GOT3 (cell line): ENCODE measurements at places on chromosomes 5 and 9.

GRCh38 chr9:128218518-128219389 is 15.6 kb downstream of the DNM1 start:
- DNase-seq, result no peak

DNA sequence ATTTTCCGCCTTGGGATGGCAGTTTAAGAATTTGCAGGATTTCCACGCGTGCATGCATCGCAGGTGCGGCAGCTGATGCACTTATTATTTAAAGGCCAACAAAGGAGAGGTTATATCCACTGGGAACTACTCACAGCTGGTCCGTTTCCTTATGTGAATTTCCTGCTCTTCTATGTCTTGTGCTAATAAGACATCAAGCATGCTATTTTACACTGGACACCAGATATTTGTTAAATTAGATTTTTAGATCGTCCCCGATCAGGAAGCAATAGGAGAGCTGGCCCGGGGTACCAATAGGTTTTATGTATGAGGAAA is 476 bp upstream of the DTWD2 start:
- no peak for DNase-seq

GRCh38 chr5:6730407-6730806 is 17.2 kb downstream of the TENT4A start:
- DNase-seq, result no peak

- DNase-seq, result no peak
Measured at GRCh38 chr5:93580063-93580926, 724 bp downstream of the NR2F1-AS1 start.

GRCh38 chr5:79716839-79717238 is 27.2 kb downstream of the CMYA5 start:
- DNase-seq, result no peak

DNA sequence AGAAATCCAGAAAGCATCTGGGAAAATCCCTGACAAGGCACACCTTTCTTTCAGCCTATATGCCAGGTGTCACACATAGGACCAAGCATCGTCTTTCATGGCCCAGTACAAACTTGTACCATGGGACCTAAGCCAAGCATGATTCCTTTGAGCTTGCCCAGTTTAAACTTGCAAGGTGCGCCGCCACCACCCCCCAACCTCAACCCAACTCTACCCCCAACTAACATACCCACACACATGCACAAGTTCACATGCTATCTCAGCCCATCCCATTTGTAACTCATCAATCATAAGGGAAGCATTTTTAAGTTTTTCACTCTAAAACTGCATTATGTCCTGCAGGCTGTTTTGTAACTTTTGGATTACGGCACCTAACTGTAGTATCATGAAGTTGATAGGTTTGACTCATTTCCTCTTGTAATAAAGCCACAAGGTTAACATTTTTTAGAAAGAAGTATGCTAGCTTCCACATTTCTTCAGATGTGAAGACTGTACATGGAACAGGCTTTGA is 145.9 kb upstream of the FST start:
- DNase-seq, result no peak

- no peak for DNase-seq
Measured at GRCh38 chr9:18073002-18073401, 401.0 kb upstream of the ADAMTSL1 start.

GRCh38 chr9:104983491-104983890 is 55.5 kb upstream of the ABCA1 start:
- DNase-seq, result no peak

DNA sequence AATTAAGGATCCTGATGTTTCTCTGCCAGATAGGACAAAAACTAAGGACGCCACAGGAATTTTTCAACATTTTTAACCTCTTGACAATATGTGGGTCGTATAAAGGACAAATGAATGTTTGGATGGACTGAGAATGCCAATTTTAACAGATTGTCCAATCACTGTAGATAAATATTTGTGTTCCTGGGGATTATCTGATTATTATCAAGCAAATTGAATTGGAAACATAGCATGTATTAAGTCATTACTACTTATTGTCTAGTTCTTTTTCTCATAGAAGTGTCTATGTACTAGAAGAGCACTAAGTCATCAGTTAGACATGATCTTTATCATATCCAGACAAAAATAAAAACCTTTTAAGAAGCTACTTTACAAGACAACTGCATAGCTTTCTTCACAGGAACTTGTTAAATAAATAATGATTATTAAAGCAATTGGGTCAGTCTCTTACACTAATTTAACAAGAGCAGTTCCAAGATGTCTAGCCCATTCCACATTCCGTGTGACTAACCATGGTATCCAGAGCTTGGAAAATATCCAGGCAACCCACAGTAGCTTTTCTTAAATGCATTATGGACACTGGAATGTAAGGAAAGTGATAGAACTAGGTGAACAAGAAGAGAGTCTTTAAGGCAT is 127.5 kb upstream of the CDKN2B start:
- DNase-seq, result no peak

GRCh38 chr9:90783552-90783951 is 18.1 kb upstream of the SYK start:
- DNase-seq, result no peak

GRCh38 chr5:129135633-129136032 is 41.1 kb downstream of the ISOC1 start:
- DNase-seq, result no peak

- DNase-seq, result no peak
Measured at GRCh38 chr5:109823597-109823996, 133.9 kb downstream of the MAN2A1 start.

GRCh38 chr5:93512799-93513198 is 68.2 kb downstream of the NR2F1-AS1 start:
- DNase-seq, result no peak

- DNase-seq, result no peak
Measured at GRCh38 chr5:1507961-1508658, 15.7 kb downstream of the LPCAT1 start.

DNA sequence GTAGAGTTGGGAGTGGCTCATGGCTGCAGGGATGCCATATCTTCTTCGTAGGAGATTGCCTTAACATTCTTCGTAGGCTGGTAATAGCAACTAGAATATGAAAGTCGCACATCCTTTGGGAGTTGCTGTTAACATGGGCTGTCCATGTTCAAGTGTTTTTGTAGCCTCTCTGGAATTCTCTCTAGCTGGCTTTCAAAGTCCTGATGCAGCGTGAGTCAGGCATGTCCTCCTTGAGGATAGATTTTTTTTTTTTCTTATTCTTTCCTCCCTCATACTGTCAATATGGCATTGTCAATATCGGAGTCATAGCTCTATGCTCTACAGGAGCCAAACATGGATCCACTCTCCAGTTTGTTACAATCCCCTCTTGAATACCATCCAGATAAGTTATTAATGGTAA is 494.8 kb upstream of the WWC1 start:
- no peak for DNase-seq

- no peak for DNase-seq
Measured at GRCh38 chr9:37509536-37509935, 23.8 kb downstream of the POLR1E start.

- DNase-seq, result no peak
Measured at GRCh38 chr5:55481293-55481855, 53.4 kb downstream of the PLPP1 start.

- DNase-seq, result no peak
Measured at GRCh38 chr5:29796013-29796412, 1397.5 kb upstream of the CDH6 start.

DNA sequence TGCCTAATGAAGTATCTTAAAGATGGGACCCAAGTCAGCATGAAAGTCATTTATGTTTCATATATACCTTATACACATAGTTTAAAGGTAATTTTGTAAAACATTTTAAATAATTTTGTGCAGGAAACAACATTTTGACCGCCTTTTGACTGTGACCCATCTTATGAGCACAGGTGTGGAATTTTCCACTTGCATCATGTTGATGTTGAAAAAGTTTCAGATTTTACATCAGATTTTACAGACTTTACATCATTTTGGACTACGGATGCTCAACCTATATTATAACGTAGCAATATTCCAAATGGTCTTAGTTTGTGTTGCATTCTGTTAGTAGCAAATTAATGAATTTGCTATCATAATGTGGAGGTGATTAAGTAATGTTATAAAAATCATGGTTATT is 21.7 kb upstream of the FAM120AOS start:
- DNase-seq, result no peak

DNA sequence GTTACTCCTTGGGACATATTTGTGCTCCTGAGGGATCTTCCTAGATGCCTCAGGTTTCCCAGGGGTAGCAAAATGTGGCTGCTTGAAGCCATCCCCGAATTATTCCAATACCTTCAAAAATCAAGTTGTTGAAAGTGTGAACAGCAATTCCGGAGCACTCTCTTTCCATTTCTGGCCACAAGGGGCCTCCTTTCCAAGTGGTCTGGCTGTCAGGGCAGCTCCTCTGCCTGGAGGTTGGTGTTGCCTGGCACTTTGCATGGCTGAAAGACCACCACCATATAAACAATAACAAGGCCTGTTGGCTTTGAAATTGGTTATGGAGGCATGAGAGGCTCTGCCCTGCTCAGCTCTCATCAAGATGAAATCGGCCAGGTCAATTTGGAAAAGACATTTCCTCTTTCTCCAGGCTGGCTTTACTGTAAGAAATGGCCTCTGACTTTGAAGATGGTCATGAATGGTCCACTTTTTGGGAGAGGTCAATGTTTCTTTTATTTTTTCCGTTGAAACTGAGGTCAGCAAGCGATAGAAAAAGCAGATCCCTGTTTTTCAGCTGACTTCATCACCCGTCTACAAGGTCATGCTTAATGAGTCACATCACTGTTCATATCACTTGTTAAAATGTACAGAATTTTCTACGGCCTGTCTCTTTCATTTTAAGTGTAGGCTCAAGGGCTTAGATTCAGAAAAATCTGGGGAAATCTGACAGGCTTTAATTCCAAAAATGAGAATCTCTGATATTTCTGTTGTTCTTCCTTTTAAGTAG is 481.1 kb upstream of the ZNF608 start:
- DNase-seq, result no peak

DNA sequence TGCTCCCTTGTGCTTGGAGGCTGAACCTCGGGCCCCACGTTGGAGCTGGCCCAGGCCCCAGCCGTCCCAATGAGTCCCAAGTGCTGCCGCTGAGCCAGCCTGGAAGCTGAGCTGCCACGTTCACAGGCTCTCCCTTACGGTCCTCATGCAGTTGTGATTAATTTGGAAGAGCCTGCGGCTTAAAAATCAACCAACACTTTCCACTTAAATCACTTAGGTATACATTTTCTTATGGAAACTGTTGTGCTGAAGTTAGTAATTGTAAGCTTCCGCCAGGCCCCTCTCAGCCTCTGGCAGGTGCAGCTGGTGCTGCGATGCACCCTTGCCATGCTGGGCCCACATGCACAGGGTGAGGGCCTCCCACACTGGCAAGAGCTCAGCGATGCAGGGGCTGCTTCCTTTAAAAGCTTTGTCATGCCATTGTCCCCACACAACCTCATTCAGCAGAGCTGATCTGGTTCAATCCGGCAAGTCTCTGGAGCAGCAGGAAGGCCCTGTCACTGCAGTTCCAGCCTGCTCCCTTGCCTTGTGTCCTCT is 61.0 kb downstream of the IPPK start:
- no peak for DNase-seq

DNA sequence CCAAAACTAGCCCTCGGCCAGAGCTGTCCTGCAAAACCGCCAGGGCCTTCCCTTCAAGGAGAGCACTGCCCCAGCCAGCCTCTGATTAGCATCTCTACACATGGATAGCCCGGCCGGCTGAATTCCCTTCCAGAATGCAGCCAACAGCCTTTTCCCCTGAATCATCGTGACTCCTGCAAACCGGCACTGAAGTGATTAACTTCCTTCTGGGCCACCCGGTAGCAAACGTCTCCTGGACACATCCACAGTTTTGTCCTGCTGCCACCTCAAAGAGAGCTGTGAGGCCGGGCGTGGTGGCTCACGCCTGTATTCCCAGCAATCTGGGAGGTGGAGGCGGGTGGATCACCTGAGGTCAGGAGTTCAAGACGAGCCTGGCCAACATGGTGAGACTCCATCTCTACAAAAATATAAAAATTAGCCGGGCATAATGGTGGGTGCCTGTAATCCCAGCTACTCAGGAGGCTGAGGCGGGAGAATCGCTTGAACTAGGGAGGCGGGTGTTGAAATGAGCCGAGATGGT is 21.1 kb upstream of the EEIG1 start:
- DNase-seq, result no peak

- DNase-seq, result no peak
Measured at GRCh38 chr5:19241690-19242089, 746.3 kb downstream of the CDH18 start.

GRCh38 chr5:98318386-98318785 is 455.1 kb upstream of the RGMB start:
- no peak for DNase-seq

GRCh38 chr5:136004436-136004835 is 24.4 kb upstream of the TGFBI start:
- no peak for DNase-seq

DNA sequence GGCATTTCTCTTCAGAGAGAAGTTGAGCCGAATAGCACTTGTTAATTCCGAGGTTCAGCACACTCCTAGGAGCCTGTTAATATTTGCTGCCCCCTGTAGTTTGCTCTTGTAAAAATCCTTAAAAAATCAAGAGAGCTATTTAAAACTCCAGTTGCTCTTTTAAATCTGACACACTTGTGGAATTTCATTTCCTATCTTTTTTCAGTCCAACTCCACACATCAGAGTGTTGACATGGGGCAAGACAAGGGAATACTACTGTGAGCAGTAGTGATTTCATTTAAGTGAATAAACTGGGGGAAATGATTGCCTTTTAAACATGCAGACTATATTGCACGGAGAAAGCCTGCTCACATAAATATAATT is 1096.3 kb upstream of the DMAC1 start:
- no peak for DNase-seq

DNA sequence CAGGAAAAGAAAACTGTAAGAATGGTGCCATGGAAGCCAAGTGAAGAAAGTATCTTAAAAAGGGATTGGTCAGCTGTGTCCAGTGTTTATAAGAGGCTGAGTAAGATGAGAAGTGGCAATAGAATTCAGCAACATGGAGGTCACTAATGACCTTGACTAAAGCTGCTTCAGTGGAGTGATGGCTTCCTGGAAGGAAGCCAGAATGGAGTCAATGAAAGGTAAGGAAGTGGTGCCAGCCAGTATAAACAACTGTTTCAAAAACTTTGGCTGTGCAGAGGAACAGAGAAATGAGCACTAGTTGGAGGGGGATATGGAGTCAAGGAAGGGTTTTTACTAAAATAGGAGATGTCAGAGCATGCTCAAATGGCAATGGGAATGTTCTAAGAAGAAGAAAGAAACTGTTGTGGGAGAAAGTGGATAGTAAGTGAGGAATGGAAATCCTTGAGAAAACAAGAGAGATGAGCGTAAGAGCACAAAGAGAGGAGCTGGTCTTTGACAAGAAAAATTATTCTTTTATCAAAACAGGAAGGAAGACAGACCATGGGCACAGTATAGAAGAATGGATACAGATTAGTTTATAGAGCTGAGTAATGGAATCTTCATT is 11.1 kb upstream of the NRG2 start:
- DNase-seq, result no peak
